ENCODE measurements at places on chromosomes 1 and 21.

GRCh38 chr1:118097622-118098348 is 87.2 kb downstream of the SPAG17 start:
- DNase-seq: no peak

- DNase-seq: no peak
Measured at GRCh38 chr1:71572038-71572437, 491.2 kb upstream of the ZRANB2 start.

DNA sequence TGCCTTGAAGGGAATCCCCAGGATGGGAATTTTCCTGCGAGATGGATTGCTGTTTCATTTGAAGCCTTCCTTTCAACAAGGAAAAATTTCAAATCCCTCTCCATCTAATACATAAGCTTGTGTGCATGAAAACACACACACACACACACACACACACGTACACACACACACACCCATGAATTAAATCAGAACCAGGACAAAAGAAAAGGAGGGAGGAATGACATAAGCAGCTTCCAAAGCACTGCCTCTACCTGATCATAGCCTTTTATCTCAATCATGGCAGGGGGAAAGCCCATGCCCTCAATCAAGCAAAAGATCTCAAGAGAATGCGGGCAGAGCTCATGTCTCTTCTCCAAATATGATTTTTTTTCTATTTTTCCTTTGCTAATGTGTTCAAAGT is 139.7 kb downstream of the SLC44A5 start:
- DNase-seq: no peak

DNA sequence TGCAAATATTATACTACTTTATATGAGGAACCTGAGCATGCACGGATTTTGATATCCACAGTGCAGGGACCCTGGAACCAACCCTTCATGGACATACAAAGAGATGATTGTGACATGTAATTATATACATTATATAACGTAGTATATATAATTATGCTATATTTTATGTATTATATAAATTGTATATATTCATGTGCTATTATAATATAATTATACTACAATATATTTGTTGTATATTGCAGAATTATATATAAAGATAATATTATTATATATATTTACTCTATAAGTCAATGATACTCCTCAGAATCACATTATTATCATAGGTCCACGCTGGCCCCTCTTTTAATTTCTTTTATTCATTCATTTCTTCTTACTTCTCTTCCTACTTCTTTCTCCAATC is 70.9 kb downstream of the TNFSF18 start:
- no peak for DNase-seq

GRCh38 chr21:25573409-25574206 is 33.7 kb downstream of the MRPL39 start:
- no peak for DNase-seq

- DNase-seq: no peak
Measured at GRCh38 chr1:95323123-95323522, 89.1 kb downstream of the RWDD3 start.

- DNase-seq: no peak
Measured at GRCh38 chr1:119245881-119246280, 105.4 kb upstream of the WARS2 start.

DNA sequence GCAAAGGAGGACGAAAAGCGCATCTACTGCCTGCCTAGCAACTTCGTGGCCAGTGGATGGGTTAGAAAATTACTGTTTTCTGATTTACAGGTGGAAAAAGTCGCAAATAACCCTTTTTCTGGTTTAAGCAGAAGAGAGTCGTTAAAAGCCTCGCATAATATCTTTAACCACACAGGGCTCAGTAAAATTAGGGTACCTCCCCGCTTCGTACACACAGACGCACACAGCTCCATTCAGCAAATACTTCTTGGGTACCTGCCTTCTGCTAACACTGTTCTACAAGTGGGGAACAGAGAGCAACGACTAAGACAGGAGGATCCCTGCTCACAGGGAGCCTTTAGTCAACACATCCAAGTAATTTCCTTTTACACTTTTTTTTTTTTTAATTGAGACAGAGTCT is 704 bp downstream of the ALG6 start:
- DNase-seq: peak; percentile 36

- DNase-seq: no peak
Measured at GRCh38 chr21:45303751-45304475, 16.2 kb upstream of the POFUT2 start.

GRCh38 chr1:169694304-169695075 is 16.9 kb downstream of the SELL start:
- peak; percentile 83 for DNase-seq

DNA sequence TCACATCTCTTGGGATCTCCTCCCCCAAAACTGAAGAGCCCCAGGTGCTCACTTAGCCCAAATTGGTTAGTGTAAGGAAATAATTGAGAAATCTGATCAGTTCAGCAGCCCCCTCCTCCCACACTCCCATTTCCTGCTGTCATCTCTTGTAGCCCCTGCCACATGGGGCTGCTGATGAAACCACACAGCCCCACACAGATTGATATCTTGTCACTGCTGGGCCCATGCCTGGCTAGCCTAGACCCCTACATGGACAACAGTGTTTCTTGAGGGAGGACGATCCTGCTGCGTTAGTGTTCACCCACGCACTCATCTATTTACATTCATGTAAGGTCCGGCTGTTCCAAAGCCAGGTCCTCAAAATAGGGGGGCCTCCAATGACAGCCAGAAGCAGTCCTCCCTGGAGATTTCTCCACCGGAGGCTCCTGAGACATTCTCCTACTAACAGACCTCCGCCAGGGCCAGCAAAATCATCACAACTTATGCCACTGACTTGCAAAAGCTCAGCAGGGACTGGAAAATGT is 23.9 kb upstream of the RXRG start:
- DNase-seq: no peak

DNA sequence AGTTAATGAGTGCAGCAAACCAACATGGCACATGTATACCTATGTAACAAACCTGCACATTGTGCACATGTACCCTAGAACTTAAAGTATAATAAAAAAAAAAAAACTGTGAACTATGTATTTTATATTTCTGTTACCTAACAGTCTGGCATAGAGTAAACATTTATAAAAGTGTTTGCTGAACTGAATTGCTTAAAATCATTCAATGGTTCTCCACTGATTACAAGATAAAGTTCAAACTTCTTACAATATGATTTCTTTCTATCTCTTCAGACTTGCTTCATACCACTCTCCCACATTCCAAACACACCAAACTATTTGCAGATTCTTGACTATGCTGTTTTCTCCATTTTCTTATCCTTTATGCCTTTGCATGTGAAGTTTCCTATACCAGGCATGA is 89.9 kb downstream of the UROD start:
- no peak for DNase-seq

DNA sequence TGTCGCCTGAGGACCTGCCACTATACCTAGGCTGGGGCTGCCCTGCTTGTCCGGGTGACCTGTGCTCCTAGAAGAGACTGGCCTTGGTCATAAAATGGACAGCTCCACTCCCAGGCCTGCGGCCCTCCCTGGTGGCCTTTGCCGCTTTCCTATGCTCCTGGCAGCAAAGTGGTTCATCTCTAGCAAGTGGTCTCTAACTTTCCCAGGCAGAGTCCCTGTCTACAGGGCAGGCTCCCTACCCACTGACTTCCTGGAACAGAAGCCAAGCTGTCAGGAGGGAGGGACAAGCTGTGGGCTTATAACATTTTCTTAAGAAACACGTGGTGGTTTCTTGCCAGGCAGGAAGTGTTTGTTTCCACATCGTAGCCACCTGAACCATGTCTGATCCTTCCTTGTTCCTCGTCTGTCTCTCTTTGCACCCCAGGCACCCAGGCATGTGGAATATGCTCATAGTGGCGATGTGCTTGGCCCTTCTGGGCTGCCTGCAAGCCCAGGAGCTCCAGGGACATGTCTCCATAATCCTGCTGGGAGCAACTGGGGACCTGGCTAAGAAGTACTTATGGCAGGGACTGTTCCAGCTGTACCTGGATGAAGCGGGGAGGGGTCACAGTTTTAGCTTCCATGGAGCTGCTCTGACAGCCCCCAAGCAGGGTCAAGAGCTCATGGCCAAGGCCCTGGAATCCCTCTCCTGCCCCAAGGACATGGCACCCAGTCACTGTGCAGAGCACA is 10.1 kb downstream of the H6PD start:
- no peak for DNase-seq

DNA sequence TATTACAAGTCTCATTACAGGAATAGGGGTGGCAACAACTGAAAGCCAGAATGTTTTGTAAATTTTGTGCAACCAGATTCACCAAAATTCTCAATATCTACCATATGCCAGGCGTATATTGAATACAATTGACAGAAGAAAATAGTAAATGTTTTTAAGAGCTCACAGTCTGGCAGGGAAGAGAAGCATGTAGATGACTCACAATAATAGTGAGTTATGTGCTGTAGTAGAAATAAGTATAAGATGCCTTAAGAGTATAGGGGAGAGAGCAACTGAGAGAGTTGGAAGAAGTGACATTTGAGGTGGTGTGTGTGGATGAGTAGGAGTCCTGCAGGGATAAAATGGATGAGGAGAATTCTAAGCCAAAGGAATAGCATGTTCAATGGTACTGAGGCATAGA is 170.5 kb upstream of the FGGY start:
- DNase-seq: no peak

DNA sequence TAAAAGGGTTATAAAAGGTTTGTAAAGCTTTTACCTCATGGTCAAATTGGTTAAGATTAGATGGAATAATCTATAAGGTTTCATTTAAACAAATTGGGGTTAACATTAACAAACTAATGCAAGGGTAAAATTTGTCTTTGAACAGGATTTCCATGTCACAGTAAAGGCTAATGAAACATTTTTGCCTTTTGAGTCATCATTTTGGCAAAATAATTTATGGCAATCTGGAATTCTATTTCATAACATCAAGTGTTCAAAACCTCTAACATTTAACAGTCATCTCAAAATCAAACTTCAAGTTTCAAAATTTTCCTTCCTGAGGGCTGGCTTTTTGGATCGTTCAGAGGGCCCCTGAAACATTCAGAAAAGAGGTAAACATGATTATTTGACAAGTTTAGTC is 6.6 kb upstream of the CD46 start:
- DNase-seq: no peak

GRCh38 chr1:89060091-89060490 is 4.9 kb downstream of the GBP1 start:
- DNase-seq: no peak

DNA sequence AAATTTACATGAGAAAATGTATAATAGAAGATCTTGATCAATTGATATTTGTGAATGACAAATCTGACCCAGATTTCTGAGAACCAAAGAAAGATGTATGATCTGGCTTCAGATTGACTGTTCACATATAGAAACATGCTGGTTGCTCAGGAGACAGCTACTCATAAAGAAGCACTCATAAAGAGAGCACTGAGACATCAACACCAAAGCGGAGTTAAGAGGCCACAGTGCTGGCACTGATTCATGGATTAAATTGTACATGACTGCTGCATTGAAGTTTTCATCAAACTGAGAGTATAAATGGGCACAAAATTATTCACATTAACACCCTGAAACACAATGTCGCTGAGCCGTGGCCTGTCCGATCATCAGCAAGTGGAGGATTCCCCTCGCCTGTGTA is 46.2 kb downstream of the SH3GLB1 start:
- no peak for DNase-seq

- DNase-seq: no peak
Measured at GRCh38 chr1:183872403-183872802, 67.5 kb downstream of the RGL1 start.

DNA sequence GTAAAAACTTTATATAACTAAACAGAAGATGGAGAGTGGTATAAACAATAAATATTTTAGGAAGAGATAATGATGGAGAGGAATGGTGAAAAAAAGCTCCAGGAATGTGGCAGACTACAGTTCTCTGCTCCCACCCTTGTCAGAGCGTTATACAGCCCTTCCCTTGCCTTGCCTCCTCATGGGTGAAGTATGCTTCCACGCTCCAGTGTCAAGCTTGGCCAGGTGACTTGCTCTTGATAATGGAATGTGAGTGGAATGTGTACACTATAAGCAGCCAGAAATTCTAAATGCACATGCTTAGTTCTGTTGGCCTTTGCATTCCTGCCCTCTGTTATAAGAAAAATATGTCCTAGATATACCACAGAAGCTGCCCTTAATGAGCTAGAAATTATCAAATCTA is 24.7 kb upstream of the POGK start:
- DNase-seq: no peak

DNA sequence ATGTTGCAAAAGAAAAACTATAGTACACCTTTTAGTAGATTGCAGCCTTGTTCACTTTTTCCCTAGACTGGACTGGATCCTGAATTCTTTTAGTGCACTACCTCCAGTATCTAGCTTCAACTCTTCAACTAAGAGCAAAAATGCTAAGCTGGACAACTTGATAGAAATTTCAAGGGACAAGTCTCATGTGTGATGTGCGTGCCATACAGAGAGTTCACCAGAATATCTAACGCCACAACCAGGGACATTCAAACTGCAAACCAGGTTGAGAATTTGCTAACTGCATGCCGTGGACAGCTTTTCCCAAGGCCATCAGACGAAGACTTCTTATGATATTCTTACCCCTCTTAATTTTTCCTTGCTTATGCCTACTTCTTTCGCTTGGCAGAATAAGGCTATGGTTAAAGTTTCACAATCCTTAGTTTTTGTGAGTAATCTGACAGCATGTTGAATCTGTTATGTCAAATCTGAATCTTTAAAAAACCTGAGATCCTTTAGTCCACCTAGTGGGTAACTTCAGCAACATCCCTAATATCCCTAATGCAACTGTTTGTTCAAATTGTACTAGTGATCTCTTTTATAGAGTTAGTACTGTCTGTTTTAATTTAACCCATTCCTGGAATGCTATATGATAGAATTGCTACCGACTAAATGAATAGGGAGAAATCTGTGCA is 66.4 kb downstream of the DDAH1 start:
- DNase-seq: no peak

DNA sequence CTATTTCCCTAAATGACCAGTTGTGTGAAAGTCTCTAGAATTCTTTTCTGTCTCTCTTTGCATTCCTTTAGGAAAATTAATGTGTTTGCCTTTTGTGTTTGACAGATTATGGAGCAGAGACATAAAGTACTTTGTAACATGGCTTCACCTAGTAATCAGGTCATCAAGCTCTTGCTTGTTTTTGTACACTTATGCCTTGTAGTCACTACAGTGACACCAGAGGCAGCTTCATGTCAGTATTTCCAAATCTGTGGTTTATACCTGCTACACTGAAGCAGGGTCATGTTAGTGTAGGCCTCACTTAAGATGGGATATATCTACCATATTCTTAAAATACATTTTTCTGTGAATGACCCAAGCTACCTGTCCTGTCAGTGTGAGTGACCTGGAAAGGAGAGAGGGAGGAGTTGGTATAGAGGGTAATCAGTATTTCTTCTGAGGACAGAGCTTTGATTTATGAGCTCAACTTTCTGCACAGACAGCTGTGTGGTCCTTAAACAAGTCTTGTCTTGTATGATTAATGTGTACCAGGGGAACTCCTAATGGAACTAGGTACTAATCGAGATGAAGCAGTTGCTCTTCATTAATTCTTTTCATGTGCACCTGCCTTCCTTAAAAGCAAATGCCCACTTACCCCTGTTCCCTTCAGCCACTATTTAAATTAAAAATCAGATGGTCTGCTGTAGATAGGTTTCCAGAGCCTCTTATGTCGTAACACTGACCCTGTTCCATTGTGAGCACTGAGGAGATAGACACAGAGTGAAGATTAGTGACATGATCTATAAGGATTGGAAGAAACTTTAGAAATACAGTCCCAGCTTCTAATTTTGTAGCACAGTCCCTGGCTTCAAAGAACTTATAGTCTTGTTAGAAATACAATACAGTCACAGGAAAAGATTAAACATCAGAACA is 45.7 kb downstream of the MACO1 start:
- no peak for DNase-seq
